ENCODE measurements at places on chromosomes 7 and 10.

- no peak for DNase-seq
These were observed 133.7 kb upstream of the CDK1 start for GRCh38 chr10:60644436-60645130.

GRCh38 chr10:16586358-16587138 is 64.9 kb upstream of the C1QL3 start:
- no peak for DNase-seq

DNA sequence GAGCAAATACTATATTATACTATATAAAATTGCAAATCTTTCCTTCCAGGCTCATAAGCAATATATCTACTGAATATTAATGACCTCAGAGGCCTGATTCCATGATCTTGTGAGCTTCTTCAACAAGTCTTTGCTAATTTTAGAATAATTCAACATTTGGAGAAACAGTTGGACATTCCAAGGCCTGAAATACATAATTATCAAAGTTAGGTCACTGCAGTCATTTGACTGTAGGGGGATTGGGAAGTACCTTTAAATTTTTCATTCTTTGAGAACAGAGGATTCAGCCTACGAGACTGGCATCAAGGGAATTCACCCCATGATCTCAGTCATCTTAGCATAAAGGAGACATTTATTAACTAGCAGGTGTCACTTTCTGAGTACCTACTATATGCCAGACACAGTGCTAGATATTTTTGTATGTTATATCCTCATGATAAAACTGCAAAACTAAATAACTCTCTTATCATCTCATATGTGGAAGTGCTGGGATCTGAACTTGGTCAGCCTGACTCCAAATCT is 85.4 kb downstream of the DOCK4 start:
- no peak for DNase-seq

- no peak for DNase-seq
These were observed 74.4 kb downstream of the MYL10 start for GRCh38 chr7:101554584-101555268.

DNA sequence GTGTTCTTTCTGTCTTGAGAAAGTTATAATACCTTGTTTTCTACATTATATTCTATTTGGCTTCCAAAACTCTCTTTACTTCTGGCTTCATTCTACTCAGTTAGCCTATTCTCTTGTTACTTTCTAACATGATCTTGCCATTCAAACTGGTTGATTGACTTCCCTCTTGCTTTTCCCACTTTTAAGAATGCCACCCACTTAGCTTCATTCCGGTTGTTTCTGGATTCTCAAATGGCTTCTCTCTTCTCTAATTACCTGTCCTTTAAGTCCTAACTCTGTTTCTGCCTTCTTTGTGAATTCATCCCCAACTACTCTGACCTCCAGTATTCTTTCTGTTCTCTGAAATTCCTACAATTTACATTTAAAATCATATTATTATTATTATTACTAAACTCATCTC is 52.0 kb downstream of the ANKIB1 start:
- DNase-seq, result no peak

DNA sequence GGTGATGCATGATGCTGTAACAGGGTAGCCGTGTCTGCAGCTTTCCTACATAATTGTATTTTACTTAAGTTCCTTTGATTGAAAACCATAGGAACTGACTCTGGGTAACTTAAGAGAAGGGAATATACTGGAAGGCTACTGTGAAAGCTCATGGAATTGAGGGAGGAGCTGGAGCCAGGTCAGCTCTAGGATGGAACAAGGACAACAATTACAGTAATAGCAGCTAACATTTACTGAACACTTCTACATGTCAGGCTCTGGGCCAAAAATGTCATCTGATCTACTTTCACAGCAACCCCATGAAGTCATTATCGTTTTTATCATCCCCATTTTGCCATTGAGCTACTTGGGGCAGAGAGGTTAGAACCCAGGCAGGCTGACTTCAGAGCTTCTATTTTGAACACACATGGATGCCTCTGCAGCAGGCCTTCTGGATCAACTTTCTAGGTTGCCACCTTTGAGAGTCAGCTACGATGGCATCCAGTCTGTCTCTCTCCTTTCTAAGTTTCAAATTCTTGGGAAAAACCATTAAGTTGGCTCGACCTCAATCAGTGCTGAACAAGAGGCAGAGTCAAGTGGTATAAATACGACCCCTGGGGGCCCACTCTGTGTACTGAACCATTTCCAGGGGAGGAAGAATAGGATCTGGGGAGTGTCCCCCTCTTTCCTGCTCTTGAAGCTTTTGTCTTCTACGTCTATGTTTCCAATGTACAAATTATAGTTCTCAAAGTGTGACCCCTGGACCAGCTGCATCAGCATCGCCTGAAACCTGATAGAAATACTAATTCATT is 272.3 kb upstream of the PLPP4 start:
- DNase-seq, result no peak

- DNase-seq, result no peak
These were observed 146.6 kb downstream of the WDR11 start for GRCh38 chr10:120997756-120998155.

GRCh38 chr10:2619472-2619871 is 447.9 kb upstream of the PFKP start:
- DNase-seq, result no peak

DNA sequence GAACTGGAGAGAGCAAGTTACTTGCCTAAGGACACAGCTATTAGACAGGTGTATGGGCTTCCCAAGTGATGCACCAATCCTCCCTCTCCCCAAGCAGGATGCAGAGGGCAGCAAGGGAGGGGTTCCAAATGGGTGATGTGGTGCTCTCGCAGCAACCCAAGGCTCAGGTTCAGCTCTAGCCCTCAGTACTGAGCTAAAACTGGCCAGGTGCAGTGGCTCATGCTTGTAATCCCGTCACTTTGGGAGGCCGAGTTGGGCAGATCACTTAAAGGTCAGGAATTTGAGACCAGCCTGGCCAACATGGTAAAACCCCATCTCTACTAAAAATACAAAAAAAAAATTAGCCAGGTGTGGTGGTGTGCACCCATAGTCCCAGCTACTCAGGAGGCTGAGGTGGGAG is 40.7 kb downstream of the GPRIN2 start:
- DNase-seq, result no peak

- peak; percentile 83 for DNase-seq
These were observed 35.4 kb downstream of the BAG3 start for GRCh38 chr10:119686465-119687191.

- no peak for DNase-seq
These were observed 292.9 kb downstream of the FZD1 start for GRCh38 chr7:91556956-91557650.

GRCh38 chr7:107147464-107148393 is 21.1 kb upstream of the HBP1 start:
- no peak for DNase-seq

DNA sequence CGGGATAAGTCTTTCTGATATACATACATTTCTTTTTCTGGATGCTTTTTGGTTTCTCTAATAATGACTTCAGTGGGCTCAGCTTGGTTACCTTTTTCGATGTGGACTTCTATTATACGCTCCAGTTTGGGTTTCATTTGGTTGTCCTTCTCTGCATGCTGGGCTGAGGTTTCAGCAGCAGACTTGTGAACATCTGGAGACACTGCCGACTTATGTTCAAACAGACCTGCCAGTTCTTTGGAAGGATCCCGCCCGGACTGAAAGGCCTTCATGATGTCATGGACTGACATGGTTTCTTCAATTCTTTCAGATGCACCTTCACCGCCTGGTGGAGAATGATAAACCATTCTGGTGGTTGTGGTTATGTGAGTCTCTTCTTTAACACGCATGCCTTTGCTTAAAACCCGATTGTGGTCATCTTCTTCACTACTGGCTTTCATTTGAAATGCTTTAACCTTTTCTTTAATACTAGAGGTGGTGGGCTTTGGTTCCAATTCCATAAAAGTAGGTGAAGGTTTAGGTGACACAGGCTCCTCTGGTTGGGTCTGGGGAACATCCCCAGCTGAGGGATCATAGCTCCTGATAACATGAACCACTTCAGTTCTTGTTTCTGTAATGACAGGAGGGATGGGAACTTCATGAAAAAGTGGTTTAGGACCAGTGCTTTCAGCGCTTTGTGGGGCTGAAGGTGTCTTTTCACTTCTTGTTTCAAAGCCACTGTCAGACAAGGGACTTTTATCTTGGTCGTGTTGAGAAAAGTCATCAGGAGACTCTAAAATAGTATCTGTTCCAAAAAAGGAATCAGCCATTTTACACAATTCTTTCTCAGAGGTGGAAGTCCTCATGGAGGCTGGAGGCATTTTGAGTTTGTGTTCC is 167.7 kb upstream of the CCDC6 start:
- no peak for DNase-seq

All from right atrium auricular region (tissue), 2 donors.